T1000 (cell line): ENCODE measurements at places on chromosomes 16 and 17.

GRCh38 chr17:76265624-76266243 lies 586 bp downstream of the UBALD2 start:
- peak; percentile 22 for DNase-seq

GRCh38 chr16:66972983-66973382 lies 11.9 kb downstream of the CES3 start:
- no peak for DNase-seq

DNA sequence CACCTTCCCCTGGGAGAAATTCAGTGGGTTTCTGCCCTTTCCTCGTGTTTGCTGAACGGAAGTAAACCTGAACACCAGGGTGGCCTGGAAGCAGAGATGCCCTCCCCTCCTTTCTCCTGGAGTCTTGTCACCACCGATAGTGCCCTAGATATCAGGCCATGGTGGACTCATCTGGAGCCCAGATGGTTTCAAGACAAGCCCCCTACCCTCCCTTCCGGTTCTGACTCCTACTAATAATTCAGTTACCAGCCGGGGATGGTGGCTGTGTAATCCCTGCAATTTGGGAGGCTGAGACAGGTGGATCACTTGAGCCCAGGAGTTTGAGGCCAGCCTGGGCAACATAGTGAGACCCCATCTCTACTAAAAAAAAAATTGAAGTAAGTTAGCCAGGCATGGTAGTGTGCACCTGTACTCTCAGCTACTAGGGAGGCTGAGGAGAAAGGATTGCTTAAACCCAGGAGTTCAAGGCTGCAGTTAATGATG lies 2.4 kb downstream of the ZNF469 start:
- DNase-seq, result no peak

DNA sequence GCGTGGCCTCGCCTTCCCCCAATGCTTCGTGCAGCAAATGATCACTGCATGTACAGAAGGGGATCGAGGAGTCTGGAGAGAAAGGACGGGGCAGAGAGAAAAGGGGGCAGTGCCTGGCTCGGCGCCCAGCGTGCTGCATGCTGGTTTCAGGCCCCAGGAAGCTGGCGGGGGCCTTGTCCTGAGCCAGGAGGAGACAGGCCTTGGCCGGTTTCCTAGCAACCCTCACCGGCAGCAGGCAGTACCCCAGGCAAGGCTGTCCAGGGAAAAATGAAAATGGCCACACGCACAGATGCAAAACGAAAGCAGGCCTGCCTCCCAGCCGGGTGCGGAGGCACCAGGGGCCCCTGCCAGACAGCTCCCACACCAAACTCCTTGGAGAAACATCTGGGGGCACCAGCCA lies 126.3 kb downstream of the ZFHX3 start:
- no peak for DNase-seq

DNA sequence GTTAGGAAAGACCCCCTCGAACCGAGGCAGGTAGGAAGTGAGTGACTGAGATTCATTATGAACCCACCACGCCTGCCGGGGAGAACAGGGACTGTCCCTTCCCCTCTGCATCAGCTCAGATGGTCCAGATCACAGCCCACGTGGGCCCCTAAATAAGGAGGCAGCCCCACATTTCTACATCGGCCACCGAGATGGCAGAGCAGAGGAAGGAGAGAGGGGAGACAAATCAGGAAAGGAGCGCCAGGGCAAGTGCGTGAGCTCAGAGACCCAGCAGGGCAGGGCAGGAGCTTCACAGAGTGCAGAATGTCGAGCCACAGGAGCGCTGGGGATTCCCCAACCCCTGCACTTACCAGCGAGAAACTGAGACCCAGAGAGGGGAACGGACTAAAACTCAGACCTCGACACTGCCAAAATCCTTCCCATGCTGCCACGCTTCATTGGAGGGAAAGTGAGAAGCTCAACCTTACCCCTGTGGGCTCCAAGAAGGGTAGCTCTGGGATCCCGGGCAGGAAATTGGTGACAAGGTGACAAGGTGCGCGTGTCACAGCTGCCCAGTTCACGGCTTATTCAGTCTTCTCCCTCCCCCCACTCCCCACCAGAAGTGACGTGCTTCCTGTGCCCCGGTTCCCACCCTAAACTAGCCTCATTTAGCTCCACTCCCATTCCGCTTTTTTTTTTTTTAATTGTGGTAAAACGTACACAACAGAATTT lies at the start of gene ICAM2:
Gene ICAM2, minus strand, starts transcription at position 578 of the 711 bp plus-strand sequence. CDS start 13,942 bp downstream, outside the sequence.
- no peak for DNase-seq

GRCh38 chr17:61537264-61537771 lies 53.7 kb downstream of the NACA2 start:
- DNase-seq, result no peak

GRCh38 chr16:49717689-49718088 lies 138.2 kb downstream of the ZNF423 start:
- DNase-seq, result no peak

DNA sequence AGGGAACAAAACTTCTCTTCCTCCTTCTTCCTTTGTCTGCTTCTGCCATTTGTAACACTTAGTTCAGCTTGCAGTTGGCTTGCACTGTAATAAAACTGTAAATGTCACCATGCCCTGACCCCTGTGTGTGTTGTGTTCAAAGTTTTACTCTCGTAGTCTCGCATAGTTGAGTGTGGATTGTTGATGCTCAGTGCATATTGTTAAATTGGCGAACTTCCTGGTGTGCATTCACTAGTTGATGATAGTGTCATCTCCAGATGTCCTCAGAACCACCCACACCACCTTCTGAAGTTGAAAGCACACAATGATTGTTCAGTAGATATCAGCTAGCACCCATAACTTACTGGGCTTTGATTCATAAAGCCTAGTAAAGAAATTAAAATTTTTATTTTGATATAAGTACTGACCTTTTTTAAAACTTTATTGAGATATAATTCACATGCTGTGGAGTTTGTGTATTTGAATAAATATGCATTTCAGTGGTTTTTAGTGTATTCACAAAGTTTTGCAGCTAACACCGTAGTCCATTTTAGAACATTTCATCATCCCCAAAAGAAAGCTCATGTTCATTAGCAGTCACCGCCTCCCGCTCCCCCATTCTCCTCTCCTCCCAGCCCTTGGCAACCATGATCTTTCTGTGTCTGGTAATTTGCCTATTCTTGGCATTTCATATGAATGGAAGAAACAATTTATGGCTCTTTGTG lies 25.0 kb downstream of the USP10 start:
- DNase-seq, result no peak

DNA sequence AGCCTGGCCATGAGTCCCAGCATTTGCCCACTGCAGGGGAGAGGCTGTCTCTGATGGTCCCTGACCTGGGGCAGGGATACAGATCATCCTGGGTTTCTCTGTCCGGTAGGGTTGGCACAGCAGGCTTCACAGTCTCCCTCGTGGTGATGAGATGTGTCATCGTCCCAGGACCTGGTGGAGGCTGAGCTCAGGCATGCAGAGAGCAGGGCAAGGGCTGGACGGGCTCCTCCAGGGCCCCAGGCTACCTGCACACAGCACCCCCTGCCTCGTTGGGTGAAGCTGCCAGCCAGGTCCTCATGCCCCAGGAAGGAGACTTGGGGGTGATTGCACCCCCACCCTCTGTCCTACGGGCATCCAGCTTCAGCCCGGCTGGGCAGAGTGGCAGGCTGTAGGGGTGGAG lies 155.8 kb upstream of the GSE1 start:
- peak; percentile 16 for DNase-seq

GRCh38 chr16:85207357-85207921 lies 95.2 kb upstream of the CIBAR2 start:
- DNase-seq, result no peak

DNA sequence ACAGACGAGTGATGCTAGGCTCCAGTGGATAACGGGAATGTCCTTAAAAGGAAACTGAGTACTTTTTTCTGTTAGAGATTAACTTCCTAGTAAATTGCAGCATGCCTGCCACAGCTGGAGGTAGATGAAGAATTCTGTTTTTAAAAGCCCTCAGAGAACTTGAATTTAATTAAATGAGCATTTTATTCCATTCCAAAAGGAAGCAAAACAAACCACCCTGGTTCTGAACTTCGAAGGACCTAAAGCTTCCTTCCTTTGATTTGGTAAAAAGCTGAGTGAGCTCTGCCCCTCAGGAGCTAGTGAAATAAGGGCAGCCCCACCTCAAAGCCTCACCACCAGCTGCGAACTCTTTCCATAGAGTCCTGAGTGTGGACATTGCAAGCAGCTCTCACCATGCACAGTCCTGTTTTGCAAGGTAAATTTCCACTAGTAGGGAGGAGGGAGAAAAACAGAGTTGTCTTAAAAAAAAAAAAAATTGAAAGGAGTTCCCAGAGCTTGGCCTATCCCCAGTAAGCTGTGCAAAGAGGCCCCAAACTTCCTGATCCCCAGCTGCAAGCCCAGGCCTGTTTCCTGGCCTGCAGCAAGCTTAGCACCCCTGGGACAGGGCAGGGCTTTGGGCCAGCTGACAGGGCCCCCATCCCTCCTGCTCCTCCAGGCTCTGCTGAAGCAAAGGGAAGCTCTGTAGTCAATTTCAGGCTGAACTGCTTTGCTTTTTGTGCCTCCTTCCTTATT lies 11.2 kb downstream of the CHD9NB start:
- DNase-seq, result no peak

GRCh38 chr17:68238164-68238870 lies 9.5 kb upstream of the AMZ2 start:
- DNase-seq, result no peak

- DNase-seq, result no peak
These were observed 510.0 kb downstream of the XYLT1 start for GRCh38 chr16:16960785-16961184.

DNA sequence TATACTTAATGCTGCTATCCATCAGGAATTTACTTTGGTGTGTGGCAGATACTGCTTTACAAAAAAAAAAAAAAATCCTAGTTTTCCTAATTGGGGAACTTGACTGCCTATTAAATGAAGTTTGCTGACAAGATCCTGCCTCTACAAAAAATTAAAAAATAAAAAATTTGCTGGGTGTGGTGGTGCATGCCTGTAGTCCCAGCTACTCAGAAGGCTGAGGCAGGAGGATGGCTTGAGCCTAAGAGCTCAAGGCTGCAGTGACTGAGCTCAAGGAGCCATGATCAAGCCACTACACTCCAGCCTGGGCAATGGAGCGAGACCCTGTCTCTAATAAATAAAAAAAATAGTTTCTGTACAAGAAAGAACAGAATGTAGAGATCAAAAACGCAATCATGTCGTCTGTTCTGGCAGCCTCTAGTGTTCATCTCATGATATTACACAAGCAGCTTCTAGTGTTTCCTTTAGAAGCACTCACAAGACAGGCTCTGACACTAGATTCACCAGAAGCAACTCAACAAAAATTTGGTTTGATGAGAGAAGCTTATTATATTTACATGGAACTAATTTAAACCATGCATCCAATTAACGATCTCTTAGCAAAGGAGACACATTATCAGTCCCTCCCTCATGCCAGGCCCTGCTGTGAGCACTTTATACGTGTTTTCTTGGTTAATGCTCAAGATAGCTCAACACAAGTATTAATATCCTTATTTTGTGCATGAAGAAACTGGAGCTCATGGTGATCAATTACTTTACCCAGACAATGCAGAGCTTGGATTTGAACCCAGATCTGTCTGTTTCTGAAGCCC lies 6.8 kb upstream of the KRTAP17-1 start:
- no peak for DNase-seq

- no peak for DNase-seq
These were observed 5.4 kb downstream of the RNF222 start for GRCh38 chr17:8392274-8392673.

DNA sequence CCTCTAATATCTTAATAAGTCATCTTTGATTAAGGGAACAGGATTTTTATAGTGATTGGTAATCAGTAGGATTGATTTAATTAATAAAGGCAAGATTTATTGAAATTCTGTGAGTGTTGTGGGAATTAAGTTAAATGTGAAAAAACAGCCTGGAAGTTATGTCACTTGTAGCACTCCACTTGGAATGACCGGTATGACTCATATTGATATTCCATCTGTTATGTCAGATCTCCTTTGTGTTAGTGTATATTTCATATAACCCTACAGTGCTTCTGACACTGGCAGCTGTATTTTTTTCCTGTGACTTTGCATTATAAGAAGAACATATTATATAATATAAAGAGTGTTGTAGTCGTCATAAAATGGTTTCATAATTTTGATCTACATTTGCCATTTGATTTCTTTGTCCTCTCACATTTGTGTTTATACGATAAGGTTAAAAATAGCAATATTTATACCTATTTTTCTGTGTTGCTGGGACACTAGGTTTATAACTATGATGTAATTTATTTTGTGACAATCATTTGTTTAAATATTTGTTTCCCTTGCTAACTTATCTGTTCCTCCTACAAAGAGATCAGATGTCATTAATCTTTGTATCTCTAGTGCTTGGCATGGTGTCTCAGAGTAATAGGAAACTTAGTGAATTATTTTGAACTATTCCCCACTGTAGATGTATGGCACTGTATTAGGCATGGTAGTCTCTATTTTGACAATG lies 249.0 kb downstream of the BCAS3 start:
- no peak for DNase-seq

DNA sequence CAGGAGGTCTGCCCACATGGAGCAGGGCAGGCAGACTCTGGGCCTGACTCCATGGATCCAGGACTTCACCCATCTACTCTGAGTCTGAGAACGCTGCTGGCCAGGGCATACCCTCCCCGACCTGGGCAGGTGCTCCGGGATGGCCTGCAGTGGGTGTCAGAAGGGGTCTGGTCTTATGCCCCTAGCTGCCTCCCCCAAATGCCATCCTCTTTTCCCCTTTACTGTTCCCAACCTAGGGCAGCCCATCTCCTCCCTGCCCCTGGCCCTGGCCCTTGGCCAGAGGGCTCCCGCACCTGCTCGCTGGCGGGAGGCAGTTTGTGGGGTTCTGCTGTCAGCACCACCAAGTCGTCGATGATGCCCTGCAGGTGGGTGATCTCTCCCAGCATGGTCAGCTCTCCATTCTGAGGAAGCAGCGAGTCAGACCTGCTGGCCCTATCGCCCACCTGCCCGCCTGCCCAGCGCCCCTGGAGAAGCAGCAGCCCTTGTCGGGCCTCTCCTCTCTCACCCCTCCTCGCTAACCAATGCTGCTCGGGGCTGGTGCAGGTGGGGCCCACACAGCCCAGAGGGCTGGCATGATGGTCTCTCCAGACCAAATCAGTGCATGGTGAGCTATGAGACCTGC lies 8.2 kb downstream of the MTSS2 start:
- no peak for DNase-seq

GRCh38 chr16:8179615-8180014 lies 410.7 kb downstream of the TMEM114 start:
- no peak for DNase-seq

DNA sequence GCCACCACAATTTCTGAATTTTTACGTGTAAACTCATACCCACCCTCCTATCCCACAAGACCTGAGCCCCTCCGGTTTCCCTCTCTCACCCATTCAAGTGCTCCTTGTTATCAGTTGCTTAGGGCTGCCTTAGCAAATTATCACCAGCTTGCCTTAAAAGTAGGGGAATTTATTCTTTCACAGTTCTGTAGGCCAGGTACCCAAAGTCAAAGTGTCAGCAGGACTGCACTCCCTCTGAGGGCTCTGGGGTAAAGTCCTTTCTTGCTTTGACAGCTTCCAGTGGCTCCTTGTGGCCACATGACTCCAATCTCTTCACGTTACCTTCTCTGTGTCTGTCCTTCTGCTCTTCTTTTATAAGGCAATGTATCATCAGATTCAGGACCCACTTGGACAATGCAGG lies 7.9 kb upstream of the TMEM220 start:
- DNase-seq, result no peak

GRCh38 chr17:27449541-27449940 lies 6.7 kb upstream of the KSR1 start:
- no peak for DNase-seq

- DNase-seq, result no peak
These were observed 12.5 kb downstream of the ERN2 start for GRCh38 chr16:23700509-23700908.

GRCh38 chr16:947255-947921 lies 23.4 kb downstream of the LMF1 start:
- DNase-seq, result no peak

- no peak for DNase-seq
These were observed 2.9 kb downstream of the CMC2 start for GRCh38 chr16:81003610-81004460.

- DNase-seq, result no peak
These were observed 92.3 kb downstream of the PITPNC1 start for GRCh38 chr17:67469208-67469980.
